Activated CD4-positive, alpha-beta memory T cell treated with anti-CD3 and anti-CD28 coated beads for 36 hours (primary cell): ENCODE measurements at places on chromosomes 5 and 9.

DNA sequence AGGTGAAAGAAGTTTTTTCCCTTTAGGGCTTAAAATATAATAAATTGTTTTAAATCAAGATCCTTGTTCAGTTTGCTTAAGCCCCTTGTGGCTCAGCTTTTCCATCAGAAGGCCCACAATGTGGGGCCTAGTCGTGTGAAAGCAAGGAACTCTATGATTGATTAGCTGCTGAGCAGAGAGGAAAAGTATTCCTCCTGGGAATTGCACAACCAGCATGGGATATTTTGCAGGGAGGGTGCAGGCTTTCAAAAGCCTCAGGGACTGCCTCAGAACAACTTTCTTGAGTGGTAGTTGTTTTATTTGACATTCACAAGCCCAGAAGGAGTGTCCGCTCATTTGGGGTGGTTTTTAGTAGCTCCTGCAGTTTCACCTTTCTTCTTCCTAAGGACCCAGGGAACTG is 19.8 kb downstream of the TTC23L start:
- DNase-seq, result no peak

DNA sequence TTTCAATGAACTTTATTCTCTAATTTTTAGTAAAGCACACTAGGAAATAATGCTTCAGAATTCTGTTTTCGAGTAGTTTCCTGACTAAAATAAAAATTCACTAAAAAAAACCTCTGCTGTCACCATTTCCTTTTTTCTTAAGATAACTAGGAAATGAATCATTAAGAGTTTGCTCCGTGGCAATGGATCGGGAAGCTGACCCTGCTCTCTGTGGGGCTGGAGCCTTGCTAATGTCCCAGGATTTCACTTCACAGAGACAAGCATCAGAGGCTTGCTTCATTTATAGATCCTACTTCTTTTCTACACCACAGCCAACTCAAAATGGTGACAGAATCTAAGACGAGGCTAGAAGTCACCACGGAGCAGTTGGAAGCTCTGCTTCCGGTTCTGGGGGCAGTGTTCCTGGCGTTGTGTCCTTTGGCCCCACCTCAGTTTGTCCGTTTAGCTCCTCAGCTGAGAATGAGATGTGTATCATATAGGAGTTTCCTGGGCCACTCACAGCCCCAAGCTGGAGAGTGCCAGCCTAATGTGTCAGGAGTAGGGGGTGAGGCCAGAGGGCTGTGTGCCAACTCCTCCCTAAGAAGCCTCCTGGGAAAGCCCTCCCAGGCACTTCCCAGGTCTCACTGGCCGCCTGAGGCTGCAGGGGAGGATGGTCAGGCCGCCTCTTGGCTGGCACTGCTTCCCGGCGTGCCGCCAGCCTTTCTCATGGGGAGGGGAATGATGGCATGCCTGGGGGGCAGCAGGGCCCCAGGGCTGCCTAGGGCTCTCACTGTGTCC is 19.6 kb downstream of the TENT4A start:
- no peak for DNase-seq

DNA sequence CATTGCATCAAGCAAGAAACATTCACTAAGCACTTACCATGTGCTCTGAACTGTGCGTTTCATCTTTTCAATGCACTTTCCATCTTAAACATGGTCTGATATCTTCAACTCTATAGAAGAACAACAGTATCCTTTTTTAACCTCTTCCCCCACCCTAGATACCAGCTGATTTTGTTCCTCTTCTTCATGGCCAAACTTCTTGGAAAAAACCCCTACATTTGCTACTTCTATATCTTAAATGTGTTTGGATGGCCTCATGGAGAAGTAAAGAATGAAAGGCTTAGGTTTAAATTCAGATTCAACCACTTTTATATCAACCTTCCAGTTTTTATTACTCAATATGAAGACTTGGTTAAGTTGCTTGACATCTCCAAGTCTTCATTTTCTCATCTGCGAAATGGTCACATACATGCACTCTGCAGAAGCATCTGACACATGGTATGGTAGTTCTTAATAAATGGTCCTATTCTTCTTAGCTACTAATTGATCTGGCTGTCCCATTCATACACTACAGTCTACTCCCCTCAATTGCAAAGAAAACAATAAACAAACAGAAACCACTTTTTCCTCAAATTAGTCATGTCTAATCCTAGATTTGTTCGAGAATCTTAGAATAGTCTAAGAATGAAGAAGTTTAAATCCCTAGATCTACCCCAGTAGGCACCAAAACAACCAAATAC is 59.4 kb downstream of the FYB1 start:
- DNase-seq, result no peak

DNA sequence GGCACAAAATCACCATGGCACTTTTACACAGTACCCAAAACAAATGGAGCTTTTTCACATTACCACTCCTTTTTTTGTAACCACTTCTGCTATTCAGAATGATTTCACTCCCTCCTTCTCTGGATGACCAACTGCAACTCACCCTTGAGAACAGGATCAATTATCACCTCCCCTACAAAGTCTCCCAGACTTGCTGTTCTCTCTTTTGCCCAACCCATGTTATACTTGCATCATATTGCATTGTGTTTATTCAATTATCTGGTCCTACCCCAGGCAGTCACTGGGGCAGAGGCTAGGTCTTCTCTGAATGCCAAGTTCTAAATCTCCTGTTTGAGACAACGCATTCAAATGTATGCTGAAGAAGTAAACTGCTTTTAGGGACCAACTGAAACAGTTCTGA is 96.0 kb downstream of the GPR21 start:
- DNase-seq, result no peak

DNA sequence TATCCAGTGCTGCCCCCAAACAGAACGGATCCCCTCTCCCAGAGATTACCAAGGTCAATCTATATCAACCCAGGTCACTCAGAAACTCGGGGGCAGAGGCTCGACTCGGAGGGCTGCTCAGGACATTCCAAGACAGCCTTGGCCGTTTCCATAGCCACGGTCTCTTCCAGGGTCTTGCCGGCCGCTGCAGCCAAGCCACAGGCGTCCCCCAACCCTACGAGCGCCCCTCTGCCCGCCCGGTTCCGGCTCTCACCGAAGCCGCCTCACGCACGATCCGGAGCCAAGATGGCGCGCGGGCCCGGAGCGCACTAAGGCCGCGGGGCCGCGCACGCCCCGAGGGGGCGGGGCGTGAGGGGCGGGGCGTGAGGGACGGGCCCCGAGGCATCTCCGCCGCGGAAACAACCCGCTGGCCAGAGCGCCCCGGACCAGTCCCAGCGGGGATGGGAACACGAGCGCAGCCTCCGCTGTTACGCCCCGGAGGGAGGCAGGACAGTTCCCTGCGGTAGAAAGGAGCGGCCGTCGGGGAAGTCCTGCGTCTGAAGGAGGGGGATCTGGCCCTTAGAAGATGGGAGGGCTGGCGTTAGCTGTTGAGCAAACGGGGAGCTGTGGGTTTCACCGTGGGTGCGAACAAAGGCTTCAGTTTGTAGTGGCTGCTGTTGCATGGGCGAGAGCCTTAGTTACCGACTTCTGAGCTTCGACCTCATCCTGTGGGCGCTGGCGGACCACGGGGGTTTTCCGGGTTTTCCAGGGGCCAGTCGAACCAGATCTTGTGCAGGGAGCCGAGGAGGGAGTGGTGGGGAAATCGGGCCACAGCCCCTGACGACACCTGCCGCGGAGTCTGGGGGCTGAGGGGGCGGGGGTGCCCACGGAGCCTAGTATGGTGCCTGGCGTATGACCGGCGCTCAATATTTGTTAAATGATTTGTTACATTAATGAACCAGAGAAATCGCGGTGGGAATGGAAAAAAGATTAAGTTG is at the start of gene RPP25L:
RPP25L (minus strand) TSS at position 287 of the 977 bp plus-strand sequence. CDS start 801 bp downstream, outside the sequence.
- peak; percentile 88 for DNase-seq

DNA sequence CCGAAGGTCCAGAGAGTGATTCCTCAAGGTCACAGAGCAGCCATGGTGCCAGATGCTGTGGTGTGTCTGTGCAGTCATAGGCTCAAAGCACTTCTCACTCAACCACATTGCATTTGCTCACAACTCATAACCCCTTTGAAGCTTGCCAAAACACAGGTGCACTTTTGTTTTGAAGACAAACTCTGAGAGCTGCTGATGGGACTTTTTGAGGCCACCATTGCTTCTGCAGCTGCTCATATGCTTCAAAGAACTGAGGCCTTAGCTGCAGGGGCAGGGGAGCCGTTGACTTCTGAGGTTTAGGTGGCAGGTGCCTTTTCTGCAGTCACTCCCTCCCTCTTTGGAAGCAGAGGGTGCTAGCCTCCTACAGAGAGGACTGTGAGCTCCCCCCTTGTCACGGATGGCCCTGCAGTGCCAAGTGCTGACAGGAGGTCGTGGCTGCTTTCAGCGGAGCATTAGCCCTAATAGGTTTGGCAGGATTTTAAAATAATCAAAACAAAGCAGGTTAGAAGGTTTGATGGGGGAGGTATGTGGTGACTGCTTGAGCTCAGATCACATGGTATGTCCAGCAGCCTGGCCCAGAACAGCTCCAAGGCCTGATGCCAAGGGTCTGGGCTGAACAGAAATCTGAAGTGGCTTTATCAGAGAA is 232.1 kb downstream of the MAN2A1 start:
- DNase-seq, result peak; percentile 63

DNA sequence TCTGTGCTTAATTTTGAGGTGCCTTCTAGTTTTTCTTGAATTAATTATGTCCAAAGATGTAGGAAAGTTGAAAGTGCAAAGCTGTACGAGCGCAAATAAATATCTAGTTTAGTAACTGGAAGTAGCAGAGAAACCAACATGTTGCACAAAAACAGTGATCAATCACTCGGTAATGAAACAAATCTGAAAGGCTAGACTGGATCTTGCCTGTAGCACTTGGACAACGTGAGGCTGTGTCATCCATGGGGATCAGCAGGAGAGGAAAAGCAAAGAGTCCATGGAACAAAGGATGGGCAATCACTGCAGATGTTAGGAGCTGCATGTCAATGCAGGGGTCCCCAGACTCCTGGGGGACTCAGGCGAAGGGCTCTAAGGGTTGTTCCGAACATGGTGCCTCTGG is 424.2 kb downstream of the IRX1 start:
- DNase-seq, result no peak
